ENCODE measurements at places on chromosomes 7 and 10.
A peak's percentile ranks its signal among the peaks of the same experiment; 100 is the strongest.

DNA sequence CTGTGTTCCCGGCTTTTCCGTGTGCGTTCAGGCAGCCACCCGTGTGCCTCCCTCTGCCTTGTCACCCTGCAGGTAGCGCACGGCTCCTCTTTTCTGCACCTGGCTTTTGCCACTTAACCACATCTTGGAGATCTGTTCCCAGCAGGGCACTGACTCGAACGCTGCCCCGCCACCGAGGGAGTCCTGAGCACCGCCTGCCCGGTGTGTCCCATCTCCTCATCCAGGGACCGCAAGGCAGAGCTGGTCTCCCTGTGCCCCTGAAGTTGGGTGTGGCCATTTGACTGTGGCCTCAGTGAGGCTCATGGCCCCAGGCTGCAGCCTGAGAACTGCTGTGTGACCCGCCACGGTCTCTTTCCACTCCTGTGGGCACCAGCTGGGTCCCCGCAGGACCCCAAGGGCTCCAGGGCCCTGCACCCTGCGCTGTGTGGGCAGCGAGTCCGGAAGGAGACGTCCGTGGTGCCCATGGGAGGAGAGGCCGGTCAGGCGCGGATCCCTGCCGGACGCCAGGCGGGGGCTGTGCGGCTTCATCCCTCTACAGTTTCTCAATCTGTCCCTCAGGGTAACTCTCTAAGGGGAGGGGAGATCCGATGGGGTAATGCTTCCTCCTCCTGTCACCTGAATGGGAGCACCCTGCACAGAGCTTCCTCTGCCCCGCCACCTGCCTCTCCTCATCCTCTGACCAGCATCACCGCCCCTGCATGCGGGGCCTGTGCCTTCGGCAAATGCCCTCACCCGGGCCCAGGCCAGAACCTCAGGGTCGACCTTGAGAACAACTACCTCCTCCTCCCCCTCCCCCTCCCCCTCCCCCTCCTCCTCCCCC is 1.8 kb upstream of the INTS1 start:
- no peak for DNase-seq

- no peak for DNase-seq
Observed at GRCh38 chr7:123876557-123877256, 31.7 kb downstream of the HYAL4 start.

DNA sequence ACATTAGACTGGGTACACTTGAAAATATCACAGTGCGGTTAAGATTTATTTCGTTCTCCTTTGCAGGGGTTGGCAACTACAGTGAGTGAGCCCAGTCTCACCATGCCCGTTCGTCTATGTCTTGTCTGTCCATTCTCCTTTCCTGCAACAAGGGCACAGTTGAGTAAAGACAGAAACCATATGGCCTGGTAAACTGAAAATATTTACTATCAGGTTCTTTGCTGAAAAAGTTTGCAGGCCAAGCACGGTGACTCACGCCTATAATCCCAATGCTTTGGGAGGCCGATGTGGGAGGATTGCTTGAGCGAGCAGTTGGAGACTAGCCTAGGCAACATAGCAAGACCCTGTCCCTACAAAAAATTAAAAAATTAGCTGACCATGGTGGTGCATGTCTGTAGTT is 11.4 kb upstream of the KCTD7 start:
- DNase-seq = no peak

GRCh38 chr7:100682228-100682741 is 8.7 kb downstream of the GNB2 start:
- no peak for DNase-seq

GRCh38 chr10:123614888-123615287 is 51.3 kb upstream of the GPR26 start:
- DNase-seq = peak; percentile 40

DNA sequence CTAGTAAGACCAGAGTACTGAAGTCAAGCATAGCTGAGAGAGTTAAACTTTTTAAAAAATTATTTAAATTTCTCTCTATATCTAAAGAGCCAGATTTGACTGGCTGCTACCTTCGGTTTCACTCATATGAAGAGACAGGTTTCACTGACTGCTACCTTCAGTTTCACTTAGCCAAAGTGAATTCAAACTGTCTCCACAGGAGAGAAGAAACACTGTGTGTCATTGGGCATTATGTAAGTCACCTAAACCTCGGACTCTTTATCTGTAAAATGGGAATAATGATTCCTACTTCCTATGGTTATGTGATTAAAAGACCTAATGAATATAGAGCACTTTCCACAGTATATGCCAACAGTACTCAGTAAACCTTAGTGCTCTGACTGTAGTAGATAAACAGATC is 41.6 kb upstream of the MET start:
- no peak for DNase-seq

Measured in forelimb muscle (tissue), 1 donor.